HTR-8/SVneo (cell line): ENCODE measurements at places on chromosomes 5 and 9.

- DNase-seq, result no peak
Measured at GRCh38 chr5:76249621-76250020, 153.5 kb upstream of the IQGAP2 start.

DNA sequence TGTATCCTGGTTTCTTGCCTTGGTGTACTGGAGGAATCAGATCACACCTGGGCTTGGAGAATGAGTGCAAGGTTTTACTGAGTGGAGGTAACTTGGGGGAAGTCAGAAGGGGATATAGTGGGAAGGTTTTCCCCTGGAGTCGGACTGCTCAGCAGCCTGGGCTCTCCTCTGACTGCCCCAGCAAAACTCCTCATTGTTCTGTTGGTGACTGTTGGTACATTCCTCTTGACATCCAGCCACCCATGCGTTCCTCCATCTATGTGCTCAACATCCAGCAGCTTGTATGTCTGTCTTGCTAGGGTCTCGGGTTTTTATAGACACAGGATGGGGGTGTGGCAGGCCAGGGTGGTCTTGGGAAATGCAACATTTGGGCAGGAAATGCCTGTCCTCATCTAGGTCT, 96.0 kb downstream of the ZFAND5 start:
- no peak for DNase-seq

DNA sequence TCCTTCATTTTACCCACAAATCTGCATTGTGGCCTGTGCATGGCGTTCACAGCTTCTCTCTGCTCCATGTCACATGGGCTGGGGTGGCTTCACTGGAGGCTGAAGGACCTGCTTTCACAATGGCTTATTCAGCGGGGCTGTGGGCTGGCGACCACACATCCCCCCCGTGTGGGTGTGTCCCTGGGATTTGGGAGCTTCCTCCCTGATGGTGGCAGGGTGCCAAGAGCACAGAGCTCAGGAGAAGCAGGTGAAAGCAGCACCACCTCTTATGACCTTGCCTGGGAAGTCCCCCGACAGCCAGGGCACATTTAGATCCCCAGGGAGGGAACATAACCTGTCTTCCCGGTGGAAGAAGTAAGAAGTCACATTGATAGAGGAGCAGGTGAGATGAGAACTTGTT, 5.0 kb upstream of the MED10 start:
- DNase-seq, result no peak

DNA sequence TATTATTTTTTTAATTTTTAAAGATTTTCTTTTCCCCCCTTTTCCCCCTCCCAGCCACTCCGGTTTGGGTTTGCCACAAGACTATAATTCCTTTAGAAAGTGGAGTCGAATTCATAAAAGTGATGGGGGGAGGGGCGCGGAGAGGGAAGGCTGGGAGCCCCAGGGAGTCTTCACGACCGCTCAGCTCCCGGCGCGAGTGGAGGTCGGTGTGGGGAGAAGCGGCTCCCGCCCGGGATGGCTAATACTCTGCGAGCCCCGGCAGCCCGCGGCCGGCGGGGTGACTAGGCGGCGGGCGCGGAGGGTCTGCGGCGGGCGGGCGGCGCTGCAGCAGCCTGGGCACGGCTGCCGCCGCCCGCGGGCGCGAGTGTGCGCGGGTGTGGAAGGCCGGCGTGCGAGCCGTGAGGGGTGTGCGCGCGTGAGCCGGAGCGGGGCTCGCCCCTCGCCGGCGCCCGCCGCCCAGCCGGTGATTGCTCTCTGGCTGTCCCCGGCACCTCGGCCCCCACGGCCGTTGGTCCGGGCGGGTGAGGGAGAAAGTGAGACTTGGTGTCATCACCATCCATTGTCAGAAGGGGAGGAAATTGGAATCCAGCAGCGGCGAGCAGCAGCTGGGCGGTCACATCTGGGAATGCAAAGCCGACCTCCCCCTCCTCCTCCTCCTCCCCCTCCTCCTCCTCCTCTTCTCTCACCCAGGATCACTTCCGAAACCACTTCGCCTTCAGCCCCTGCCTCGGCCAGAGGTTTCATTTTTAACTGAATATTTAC, at the start of gene PARP8:
Gene PARP8, plus strand, starts transcription at position 377 of the 762 bp plus-strand sequence. CDS start 459 bp downstream, outside the sequence.
- peak; percentile 80 for DNase-seq

DNA sequence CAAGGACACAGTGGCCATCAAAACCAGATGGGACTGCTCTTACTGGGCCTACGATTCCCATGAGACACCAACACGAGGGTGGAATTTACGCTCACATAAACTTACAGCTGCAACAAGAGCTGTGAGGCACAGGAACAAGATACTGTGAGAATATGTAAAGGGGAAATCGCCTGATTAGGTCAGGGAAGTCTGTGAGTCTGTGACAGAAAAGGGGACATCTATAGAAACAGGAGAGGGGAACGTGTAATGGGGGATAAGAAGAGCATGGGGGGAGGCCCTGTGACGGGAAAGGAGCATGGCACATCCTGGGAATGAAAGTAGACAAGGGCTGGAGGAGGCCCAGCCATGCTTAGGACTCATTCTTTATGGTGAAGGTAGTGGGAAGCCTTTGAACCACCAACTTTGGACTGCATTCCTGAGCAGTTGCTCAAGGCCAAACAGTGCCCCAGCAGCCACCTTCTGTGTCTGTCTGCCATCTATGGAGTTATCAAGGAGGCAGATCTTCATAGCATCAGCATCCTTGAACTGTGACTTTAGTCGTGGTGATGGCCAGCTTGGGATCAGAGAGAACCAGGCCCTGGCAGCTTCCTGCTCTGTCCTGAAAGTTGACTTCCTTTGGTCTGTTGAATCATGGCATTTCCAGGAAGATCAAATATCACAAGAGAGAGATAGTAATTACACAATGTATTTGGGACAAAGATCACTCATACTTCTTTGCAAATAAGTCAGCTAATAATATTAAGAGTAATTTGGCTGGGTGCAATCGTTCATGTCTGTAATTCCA, 87.9 kb upstream of the FAM169A start:
- DNase-seq, result peak; percentile 29

GRCh38 chr9:87112656-87113055, 165.3 kb upstream of the GAS1 start:
- no peak for DNase-seq

DNA sequence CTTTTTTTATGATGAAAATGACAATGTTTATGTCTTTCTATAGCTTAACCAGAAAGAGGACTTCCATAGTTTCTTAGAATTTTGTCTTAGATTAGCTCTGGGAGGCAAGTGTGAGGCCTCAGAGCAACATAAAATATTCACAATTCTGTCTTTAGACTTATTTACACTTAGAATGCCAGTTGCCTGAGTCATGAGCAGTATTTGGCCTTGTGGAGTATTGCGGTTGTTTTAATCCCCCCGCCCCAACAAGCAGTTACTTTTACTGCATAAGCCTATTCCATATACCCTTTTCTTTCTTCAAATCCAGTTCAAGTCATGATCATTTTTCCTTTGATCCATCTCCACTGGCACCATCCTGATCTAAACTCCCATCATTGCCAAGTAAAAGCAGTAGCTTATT, 198.0 kb upstream of the EGFLAM start:
- DNase-seq, result no peak

- DNase-seq, result no peak
Measured at GRCh38 chr5:18375641-18376040, 741.4 kb downstream of the TAF11L14 start.

GRCh38 chr9:132703336-132703735, 33.1 kb downstream of the GTF3C4 start:
- no peak for DNase-seq

DNA sequence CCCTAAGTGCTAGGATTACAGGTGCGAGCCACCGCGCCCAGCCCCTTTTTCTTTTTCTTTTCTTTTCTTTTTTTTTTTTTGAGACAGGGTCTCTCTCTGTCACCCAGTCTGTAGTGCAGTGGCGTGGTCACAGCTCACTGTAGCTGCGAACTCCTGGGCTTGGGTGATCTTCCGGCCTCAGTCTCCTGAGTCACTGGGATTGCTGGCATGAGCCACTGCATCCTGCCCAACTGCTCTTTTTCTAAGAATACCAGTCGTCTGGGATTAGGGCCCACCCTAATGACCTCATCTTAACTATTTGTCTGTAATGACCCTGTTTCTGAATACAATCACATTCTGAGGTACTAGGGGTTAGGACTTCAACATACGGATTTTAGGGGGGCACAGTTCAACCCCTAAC, 34.1 kb upstream of the NANS start:
- DNase-seq, result no peak

DNA sequence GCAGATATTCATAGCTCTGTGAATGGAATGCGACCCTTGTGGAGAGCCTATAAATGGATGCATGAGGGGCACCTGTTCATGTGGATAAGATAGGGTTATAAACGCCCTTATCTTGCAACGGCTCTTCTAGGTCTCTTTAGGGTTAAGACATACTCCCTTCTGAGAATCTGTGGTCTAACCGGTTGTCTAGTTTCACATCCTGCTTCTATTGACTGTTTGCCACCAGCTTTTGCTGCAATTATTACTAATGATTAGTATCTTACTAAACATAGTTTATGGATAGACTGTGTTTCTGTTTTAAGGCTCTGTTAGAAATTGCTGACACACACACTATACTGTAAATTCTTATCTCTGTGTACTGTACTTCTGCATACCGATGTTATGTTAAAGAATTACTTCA, 198.9 kb upstream of the CYLC2 start:
- no peak for DNase-seq

- DNase-seq, result no peak
Measured at GRCh38 chr5:2584579-2585269, 166.8 kb downstream of the IRX2 start.

DNA sequence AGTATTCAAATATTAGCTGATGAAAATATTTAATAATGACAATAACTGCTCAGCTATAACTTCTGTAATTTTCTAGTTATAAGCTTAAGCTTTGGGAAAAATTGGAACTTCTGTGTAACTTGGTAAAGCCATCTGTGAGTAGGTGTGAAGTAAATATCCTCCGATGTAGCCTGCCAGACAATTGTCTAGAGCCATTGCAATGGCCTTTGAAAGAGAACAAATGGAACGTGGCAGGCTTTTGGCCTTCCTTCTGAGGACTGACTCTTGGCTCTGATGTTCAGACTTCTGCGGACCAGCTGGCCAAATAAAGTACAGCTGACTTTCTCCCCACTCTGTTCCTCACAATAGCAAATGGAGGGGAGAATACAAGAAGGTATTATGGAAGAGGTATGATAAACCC, 203.4 kb upstream of the NMUR2 start:
- no peak for DNase-seq

GRCh38 chr5:66807743-66808142, 211.6 kb downstream of the MAST4 start:
- DNase-seq, result peak; percentile 36

- DNase-seq, result no peak
Measured at GRCh38 chr9:129933185-129934040, 98.2 kb downstream of the USP20 start.

DNA sequence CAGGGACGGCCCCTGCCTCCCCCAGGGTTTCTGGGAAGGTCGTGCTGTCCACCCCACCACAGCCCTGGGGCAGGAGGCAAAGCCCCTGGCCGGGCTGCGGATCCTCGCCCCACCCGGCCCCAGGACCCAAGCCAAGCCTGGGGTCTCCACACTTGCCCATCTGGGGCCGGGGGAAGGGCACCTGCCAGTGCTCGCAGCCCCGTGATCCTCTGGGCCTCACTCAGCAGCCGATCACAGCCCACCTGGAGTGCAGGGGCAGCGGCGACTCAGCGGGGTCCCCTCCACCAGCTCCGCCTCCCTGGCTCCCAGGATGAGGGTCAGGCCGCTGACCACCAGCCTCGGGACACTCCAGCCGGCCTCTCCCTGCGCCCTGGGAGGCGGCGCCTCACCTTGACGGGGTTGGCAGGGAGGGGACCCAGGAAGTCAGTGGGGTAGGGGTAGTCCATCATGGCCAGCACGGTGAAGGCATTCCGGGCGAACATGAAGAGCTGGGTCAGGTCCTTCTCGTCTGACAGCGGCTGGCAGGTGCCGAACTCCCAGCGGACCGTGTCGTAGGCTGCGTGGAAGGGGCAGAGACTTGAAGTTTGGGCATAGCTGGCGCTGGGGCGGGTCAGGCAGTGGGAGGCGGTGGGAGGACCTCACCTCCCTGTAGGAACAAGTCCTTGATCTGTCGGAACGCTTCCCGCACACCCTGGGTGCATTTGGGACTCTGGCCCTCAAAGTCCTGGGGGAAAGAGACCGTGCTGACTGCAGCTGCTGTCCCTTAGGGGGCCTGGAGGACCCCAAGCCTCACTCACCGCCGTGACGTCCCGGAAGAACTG, 1.8 kb downstream of the DPP7 start:
- no peak for DNase-seq
